ENCODE measurements at places on chromosomes 1 and 21.

DNA sequence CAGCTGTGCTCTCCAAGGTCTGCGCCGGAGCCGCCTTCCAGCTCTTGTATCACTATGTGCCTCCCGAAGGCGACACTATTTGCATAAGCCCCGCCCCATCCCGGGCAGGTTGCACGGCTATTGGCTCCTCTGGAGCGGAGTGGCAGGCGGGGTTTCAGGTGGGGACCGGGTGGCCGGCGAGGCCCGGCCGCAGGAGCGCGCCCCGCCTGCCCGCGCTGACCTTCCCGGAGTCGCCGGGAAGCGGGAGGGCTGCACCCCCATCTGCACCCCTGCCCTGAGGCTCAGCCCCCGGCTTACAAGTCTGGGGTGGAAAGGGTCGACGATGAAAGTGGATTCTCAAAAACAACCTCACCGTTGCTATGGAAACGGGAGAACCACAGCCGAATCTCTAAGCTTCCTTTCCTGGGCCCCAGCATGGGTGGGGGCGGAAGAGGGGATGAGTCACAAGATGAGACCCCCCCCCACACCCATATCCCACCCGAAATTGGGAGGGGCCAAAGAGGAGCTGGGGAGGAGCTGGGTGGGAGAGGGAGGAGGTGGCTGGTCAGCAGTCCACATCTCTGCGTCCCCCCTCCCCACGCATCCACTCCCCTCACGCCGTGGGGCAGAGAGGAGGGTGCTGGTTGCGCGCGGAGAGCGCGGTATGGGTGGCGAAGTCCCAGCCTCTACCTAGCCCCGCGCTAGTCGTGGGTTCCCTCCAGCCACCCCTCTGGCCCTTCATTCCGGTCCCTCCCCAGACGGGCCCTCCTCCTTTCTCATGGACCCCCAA is at the start of gene HPCAL4:
Gene HPCAL4, minus strand, starts transcription at position 51 of the 769 bp plus-strand sequence. CDS start 6,830 bp downstream, outside the sequence.
- peaks cover 87% of the 10 kb centered on the region for H3K27me3 ChIP-seq
- H3K4me3 ChIP-seq = peak within 1 kb of the TSS; percentile 10
- peaks cover 4% of the 10 kb centered on the region for H3K4me1 ChIP-seq
- H3K27ac ChIP-seq = no peak within 1 kb of the TSS
- H3K36me3 ChIP-seq = no peaks in the 10 kb centered on the region

GRCh38 chr1:96309783-96310182 is 411.8 kb upstream of the PTBP2 start:
- no peaks in the 10 kb centered on the region for H3K27me3 ChIP-seq
- peaks cover 11% of the 10 kb centered on the region for H3K4me1 ChIP-seq

GRCh38 chr1:206649261-206649921 is 14.1 kb downstream of the DYRK3 start:
- no peak overlapping the region for H3K4me3 ChIP-seq
- no peak overlapping the region for H3K27ac ChIP-seq
- no peaks in the 10 kb centered on the region for H3K27me3 ChIP-seq
- no peaks in the 10 kb centered on the region for H3K4me1 ChIP-seq
- H3K36me3 ChIP-seq = peaks cover 11% of the 10 kb centered on the region

- H3K4me1 ChIP-seq = no peaks in the 10 kb centered on the region
- H3K27ac ChIP-seq = no peak overlapping the region
- no peaks in the 10 kb centered on the region for H3K27me3 ChIP-seq
- DNase-seq = peak; percentile 47
- H3K4me3 ChIP-seq = no peak overlapping the region
- no peaks in the 10 kb centered on the region for H3K36me3 ChIP-seq
Measured at GRCh38 chr1:92705446-92705845, 79.5 kb downstream of the EVI5 start.

GRCh38 chr1:151892190-151892589 is 17.1 kb downstream of the THEM4 start:
- no peaks in the 10 kb centered on the region for H3K27me3 ChIP-seq
- H3K4me3 ChIP-seq = no peak overlapping the region
- no peak overlapping the region for H3K27ac ChIP-seq

DNA sequence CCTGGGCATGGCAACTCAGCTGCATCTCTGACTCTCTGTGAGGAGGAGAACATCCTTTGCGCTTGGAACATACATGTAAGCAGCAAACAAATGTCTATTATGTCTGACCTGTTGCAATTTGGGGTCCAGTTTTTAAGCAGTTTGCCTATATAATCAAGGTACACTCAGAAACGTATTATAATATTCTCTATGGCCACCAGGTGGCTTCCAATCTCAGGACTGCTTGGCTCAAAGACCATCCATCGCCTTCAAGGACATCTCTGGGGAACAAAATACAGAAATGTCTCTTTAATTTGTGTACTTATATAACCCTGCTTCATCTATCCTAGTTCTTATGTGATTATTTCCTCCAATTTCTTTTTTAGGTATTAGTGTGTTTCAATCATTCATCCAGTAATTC is 227.2 kb downstream of the OLFM3 start:
- DNase-seq = no peak
- H3K36me3 ChIP-seq = no peaks in the 10 kb centered on the region
- no peak overlapping the region for H3K27ac ChIP-seq
- no peaks in the 10 kb centered on the region for H3K4me1 ChIP-seq
- H3K4me3 ChIP-seq = no peak overlapping the region
- H3K27me3 ChIP-seq = no peaks in the 10 kb centered on the region

DNA sequence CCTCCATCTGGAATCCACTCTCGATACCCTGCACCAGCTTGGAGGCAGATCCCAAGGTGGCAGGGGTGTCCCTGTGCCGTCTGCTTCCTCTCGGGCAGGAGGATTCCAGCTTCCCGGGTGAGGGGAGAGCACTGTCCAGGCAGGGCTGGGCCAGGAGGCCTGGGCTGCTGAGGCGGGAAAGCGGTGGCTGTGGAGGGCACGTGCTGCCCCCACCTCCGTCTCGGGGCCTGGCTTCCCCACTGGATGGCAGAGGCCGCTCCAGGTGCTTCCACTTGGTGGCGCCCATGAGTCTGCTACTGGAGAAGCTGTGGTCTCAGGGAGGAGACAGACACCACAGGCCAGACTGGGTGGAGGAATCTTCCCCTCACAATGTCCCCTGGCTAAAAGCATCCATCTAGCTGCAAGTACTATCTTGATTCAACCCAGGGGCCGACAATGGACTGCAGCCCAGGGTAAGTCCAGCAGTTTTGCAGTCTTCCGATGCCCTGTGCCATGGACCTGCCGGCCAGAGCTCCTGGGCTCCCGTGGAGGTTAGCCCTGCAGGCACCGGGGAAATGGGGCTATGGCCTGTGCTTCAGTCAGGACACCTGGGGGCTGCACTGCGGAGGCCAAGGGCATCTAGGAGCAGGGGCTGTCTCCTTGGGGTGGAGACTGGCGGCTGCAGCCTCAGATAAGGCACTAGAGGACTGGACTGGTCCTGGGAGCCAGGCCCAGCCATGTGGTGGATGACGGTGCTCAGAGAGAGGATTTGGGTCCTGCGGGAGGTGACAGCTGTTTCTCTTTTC is 41.3 kb upstream of the EIF4G3 start:
- no peaks in the 10 kb centered on the region for H3K4me1 ChIP-seq
- no peak overlapping the region for H3K27ac ChIP-seq
- peaks cover 12% of the 10 kb centered on the region for H3K36me3 ChIP-seq
- no peak for DNase-seq

DNA sequence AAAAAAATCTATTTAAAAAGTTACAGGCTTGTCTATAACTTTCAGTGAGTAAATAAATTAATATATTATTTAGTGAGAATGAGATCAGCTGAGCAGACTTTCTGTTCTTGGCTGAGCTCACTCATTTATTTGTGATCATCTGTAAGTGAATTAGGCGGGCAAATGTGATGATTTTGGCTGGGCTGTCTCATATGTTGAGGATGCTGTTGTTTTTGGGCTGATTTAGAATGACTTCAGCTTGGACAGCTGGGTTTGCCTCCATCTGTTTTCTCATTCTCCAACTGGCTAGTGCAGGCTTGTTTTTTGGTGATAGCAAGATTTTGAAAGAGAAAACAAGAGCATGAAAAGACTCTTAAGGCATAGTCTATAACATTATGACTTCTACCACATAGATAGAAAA is 475.8 kb upstream of the OLFM3 start:
- no peak overlapping the region for H3K4me3 ChIP-seq
- no peak for DNase-seq
- H3K27me3 ChIP-seq = no peaks in the 10 kb centered on the region
- no peak overlapping the region for H3K27ac ChIP-seq
- H3K4me1 ChIP-seq = no peaks in the 10 kb centered on the region

- peak; percentile 87 for DNase-seq
- H3K36me3 ChIP-seq = no peaks in the 10 kb centered on the region
- H3K27me3 ChIP-seq = no peaks in the 10 kb centered on the region
- peaks cover 44% of the 10 kb centered on the region for H3K4me1 ChIP-seq
Measured at GRCh38 chr1:226654046-226654667, 84.9 kb downstream of the ITPKB start.

DNA sequence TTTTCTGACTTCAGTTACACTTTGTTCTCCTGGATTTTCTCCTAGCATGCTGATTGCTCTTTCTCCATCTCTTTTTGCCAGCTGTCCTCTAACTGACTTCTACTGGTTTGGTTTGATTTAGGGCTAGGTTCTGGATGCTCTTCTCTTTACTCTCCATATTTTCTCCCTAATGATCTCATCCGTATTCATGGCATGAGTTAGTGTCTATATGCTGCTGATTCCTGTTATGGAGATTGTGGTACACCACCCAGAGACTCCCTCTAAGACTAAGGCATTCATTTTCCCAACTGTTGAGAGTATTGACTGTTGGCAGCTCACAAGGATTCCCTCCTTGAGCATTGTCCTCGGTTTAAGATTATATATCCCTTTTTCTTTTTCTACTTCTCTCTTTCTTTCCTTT is 28.9 kb downstream of the S1PR1 start:
- no peak for DNase-seq
- no peak overlapping the region for H3K4me3 ChIP-seq
- H3K27me3 ChIP-seq = no peaks in the 10 kb centered on the region
- no peaks in the 10 kb centered on the region for H3K36me3 ChIP-seq
- peaks cover 3% of the 10 kb centered on the region for H3K4me1 ChIP-seq

GRCh38 chr1:96362623-96363022 is 359.0 kb upstream of the PTBP2 start:
- no peaks in the 10 kb centered on the region for H3K36me3 ChIP-seq
- no peaks in the 10 kb centered on the region for H3K27me3 ChIP-seq
- DNase-seq = peak; percentile 100
- peaks cover 46% of the 10 kb centered on the region for H3K4me1 ChIP-seq
- H3K4me3 ChIP-seq = no peak overlapping the region

DNA sequence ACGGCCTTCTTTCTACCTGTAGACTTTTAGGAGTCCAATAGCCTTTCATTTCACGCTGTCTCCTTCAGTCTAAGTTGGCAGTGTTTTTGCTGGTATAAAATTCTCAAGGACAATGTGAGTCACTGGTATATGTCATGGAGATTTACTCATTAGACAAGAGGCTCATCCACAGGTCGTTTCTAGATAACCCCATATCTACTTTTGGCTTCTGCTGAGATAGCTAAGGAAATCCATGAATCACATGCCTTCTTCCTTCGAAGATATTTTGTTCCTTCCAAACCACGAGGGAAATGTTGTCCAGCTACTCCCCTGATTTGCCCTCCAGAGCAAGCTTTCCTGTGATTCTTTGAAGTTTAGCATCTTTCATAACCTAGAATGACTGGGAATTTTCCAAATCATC is 38.5 kb upstream of the KCNK1 start:
- no peak for DNase-seq
- H3K36me3 ChIP-seq = no peaks in the 10 kb centered on the region
- H3K27ac ChIP-seq = no peak overlapping the region
- no peaks in the 10 kb centered on the region for H3K4me1 ChIP-seq
- H3K4me3 ChIP-seq = no peak overlapping the region
- no peaks in the 10 kb centered on the region for H3K27me3 ChIP-seq

DNA sequence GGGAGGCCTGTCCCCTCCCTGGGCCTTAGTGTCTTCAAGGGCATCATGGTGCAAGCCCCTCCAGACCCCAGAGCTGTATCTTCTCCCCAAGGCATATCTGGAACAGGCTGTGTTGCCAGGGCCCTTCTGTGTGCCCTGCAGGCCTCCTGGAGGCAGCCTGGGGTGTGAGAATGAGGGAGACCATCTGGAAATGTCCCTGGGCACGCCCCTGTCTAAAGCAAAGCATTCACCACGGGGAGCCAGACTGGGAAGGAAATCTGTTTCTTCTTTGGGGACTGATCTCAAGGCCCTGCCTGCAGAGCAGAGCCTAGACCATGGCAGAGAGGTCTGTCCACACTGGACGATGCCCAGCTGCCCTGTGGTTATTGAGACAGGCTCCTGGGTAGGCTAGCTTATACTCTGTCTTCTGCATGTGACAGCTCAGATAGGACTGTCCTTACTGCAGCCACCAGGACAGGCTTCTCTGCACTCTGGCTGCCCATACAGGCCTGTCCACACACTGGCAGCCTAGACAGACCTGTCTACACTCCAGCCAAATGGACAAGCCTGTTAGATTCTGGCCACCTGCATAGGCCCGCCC is 24.6 kb downstream of the PODN start:
- H3K27ac ChIP-seq = no peak overlapping the region
- no peak for DNase-seq
- no peaks in the 10 kb centered on the region for H3K27me3 ChIP-seq
- H3K4me3 ChIP-seq = no peak overlapping the region

DNA sequence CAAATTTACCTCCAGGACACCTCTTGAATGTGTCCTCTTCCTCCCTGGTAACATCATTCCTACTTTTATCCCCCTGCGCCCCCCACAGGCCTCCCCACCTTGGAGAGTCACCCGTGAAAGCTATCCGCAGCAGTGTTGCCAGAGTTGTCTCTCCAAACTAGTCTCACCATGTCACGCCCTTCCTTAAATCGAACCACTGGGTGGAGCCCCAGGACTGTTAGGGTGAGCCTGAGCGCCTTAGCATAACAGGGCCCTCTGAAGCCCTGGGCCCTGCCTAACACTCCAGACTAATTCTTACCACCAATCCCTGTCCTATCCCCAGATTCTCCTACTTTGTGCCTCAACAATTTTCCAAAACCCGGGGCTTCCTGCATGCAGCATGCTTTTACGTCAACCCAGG is 35.0 kb downstream of the HSD3B2 start:
- H3K4me1 ChIP-seq = no peaks in the 10 kb centered on the region
- H3K27me3 ChIP-seq = no peaks in the 10 kb centered on the region
- H3K36me3 ChIP-seq = no peaks in the 10 kb centered on the region
- DNase-seq = no peak
- H3K4me3 ChIP-seq = no peak overlapping the region

- H3K27me3 ChIP-seq = peaks cover 2% of the 10 kb centered on the region
- no peak for DNase-seq
- no peaks in the 10 kb centered on the region for H3K36me3 ChIP-seq
- no peak overlapping the region for H3K4me3 ChIP-seq
- no peak overlapping the region for H3K27ac ChIP-seq
- H3K4me1 ChIP-seq = peaks cover 13% of the 10 kb centered on the region
Measured at GRCh38 chr1:7107109-7107830, 322.0 kb downstream of the CAMTA1 start.

- H3K36me3 ChIP-seq = no peaks in the 10 kb centered on the region
- H3K27ac ChIP-seq = no peak overlapping the region
- DNase-seq = peak; percentile 78
- peaks cover 6% of the 10 kb centered on the region for H3K4me1 ChIP-seq
- peaks cover 32% of the 10 kb centered on the region for H3K27me3 ChIP-seq
- H3K4me3 ChIP-seq = no peak overlapping the region
Measured at GRCh38 chr1:116122955-116123757, 12.0 kb downstream of the MAB21L3 start.

- no peaks in the 10 kb centered on the region for H3K36me3 ChIP-seq
- H3K4me1 ChIP-seq = peaks cover 20% of the 10 kb centered on the region
- no peak for DNase-seq
- no peak overlapping the region for H3K27ac ChIP-seq
- H3K27me3 ChIP-seq = no peaks in the 10 kb centered on the region
- H3K4me3 ChIP-seq = no peak overlapping the region
Measured at GRCh38 chr21:46036696-46037330, 55.2 kb downstream of the COL6A1 start.

All from astrocyte (in vitro differentiated cells and primary cell).